ENCODE measurements at places on chromosomes 6 and 20. TPM values are rescaled to one million over a fixed set of nuclear protein-coding genes. Genes with fewer than 3 reads are reported as not detected.

CCN6 gene
- not detected for total RNA-seq

CITED2 gene
- total RNA-seq: 25.0 TPM

LRRC73 gene
- 1.4 TPM for total RNA-seq

PROKR2 gene
- total RNA-seq: not detected

Data from A549 treated with RU486 at 1 μM for 4 hours (cell line).